ENCODE measurements at places on chromosomes 6 and 20. TPM values are rescaled to one million over a fixed set of nuclear protein-coding genes. Genes with fewer than 3 reads are reported as not detected.

Gene NR2E1
- not detected for total RNA-seq

Gene TCP11
- not detected for total RNA-seq

Gene FOXS1
- 1.7 TPM for total RNA-seq

Gene SCRT2
- total RNA-seq: not detected

Gene TMEM244
- total RNA-seq: not detected

Gene ALDH5A1
- total RNA-seq: 0.64 TPM

Gene MTHFD1L
- total RNA-seq: 19.3 TPM

Gene GSTA2
- total RNA-seq: not detected

Gene SAYSD1
- 9.4 TPM for total RNA-seq

Gene WFDC9
- not detected for total RNA-seq

Gene GABRR1
- total RNA-seq: not detected

Gene LINC00237
- not detected for total RNA-seq

Gene NKX2-4
- total RNA-seq: not detected

Gene CEBPB
- 101 TPM for total RNA-seq
